ENCODE measurements at places on chromosomes 11 and 22.

DNA sequence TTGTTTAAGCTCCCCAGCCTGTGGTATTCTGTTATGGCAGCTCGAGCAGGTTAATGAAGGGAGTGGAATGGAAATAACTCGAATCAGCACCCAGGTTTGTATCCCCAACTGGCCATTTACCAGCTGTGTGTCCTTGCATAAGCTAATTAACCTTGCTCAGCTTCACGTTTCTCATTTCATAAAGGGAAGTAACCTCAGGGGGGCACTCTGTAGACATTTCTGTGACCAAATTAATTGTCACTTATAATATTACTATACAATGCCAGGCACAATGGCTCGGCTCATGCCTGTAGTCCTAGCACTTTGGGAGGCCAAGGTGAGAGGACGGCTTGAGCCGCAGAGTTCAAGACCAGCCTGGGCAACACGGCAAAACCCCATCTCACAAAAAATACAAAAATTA, 13.8 kb downstream of the ADA2 start:
- no peak for DNase-seq

DNA sequence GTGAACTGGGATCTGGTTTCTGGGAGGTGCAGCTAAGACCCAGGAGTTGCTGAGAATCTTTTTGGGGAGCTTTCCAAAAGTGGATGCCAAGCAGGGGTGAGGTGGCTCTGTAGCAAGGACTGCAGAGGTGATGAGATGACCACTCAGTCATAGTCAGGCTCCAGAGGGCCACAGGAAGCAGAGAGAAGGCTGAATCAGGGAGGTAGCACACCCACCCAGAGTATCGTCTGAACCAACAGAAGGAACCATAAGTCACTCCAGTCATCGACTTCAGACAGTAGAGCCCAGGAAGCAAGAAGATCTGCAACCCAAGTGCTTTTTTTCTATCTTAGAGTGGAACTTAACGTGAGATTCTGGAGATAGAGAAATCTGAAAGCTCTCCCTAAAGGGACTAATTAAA, 335.7 kb upstream of the MPPED2 start:
- no peak for DNase-seq

DNA sequence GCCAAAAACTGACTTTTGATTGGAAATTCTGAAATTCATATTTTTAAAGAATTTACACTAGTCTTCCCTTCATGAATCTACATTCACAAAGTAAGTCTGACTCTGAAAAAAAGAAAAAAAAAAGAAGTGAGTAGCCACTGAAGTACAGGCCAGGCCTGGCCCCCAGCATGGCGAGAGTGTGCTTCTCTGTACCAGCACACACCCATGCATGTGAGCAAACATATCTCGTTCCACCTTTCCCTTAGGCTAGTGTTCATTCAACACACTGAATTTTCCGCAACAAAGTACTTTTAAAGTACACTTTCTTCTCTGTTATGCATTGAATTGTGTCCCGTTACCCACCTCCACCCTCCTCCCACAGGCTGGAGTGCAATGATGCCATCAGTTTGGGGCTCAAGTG, 4.5 kb downstream of the C11orf16 start:
- DNase-seq = no peak

GRCh38 chr11:59555601-59556114, 44.3 kb downstream of the OR4D9 start:
- no peak for DNase-seq

DNA sequence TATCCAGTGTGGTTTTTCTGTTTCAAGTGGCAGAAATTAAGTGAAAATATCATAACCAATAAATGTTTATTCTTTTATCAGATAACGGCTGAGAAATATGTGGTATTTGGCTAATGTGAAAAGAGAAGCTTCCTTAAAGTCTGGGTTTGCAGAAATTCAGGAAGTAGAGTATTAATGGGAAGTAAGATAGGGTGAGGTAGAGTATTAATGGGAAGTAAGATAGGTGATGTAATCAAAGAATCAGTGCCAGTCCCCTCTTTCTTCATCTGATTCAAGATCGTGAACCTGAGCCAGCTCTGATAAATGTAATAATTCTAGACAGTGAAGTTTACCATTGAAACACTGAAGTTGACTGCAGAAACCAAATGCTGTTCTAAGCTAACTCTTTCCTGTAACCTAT, 30.9 kb downstream of the TRPC6 start:
- no peak for DNase-seq

GRCh38 chr11:131430473-131431208, 60.2 kb downstream of the NTM start:
- no peak for DNase-seq

DNA sequence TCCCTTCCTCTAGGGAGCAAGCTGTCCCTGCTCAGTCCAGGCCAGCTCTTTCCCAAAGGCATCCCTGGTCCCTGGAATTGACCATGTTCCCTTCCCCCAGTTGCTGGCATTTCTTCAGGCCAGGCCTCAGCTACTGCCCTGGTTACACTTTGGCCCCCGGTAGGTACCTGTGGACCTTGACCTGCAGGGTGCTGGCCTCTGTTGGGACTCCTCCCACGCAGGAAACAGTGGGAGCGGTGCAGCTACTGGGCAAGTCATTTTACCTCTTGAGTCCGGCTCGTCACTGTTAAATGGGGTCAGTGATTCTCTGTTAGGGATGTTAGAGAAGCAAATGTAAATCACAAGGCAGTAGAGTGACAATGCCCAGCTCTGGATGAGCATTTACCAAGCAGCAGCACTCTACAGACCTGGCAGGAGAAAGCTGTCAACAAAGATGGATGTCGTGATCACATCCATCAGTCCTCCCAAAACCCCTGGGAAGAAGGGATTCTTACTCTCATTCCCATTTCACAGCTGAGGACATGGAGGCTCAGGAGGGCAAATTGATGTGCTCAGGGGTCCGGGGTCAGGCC, 16.9 kb downstream of the MYO7A start:
- no peak for DNase-seq

DNA sequence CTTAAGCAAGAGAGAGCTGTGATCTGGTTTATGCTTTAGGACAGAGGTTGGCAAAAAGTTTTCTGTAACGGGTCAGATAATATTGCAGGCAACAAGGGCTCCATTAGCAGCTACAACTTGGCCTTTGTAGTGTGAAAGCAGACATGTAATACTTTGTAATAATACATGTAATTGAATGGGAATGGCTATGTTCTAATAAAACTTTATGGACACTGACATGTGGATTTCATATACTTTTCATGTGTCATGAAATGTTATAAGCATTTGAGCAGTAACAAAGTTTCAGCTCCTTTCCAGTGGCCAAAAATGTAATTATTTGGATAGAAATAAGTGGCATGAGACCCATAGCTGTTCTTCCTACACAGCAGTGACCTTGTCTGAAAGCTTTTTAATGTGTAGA, 3.1 kb downstream of the DYNC2H1 start:
- DNase-seq = no peak

GRCh38 chr11:10076458-10077141, 217.4 kb downstream of the SBF2 start:
- peak; percentile 13 for DNase-seq

DNA sequence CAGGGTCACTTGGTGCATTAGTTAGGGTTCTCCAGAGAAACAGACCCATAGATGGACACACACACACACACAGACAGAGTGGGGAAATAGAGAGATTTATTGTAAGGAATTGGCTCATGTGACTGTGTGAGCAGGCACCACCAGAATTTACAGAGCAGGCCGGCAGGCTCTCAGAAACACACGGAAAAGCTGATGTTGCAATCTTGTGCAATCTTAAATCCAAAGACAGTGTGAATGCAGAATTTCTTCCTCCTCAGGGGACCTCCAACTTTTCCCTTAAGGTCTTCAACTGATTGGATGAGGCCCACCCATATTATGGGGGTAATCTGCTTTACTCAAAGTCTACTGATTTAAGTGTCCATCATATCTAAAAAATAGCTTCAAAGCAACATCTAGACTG, 49.8 kb downstream of the APIP start:
- DNase-seq = no peak

GRCh38 chr22:43158778-43159483, 7.6 kb downstream of the TSPO start:
- no peak for DNase-seq

DNA sequence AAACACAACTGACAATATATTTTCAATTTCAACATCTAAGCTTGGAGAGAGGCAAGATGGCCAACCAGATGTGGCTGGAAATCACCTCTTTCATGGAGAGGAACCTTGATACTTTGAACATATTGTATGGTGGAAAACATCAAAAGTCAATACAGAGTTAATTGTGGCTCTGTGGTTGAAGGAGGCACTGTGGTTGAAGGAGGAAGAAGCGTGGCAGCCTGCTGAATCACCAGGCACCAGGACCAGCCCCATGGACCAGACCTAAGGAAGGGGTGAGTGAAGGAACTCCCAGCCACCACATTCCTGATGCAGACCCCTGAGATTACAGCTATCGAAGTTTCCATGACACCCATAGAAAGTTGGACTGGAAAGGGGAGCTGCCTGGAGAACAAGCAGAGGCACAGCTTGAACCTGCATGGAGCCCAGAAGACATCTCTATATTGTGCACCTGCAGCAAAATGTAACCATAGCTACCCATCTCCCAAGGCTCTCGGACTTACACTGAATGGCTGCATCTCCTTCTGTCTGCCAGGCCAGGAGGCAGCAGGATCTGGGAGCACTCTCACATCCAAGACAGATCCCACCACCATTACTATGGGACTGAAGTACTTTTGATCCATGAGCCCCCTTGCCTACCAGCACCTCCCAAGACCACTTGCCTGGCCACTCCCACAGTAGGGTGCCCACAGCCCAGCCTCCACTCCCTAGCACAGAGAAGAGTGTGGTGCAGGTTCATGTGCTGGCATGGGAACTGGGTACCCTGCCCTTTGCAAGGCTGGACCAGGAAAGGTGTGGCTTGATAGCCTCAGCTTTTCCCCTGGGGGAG, 79.8 kb upstream of the SC5D start:
- DNase-seq = no peak

GRCh38 chr11:10587995-10588394, 19.5 kb upstream of the LYVE1 start:
- DNase-seq = no peak

DNA sequence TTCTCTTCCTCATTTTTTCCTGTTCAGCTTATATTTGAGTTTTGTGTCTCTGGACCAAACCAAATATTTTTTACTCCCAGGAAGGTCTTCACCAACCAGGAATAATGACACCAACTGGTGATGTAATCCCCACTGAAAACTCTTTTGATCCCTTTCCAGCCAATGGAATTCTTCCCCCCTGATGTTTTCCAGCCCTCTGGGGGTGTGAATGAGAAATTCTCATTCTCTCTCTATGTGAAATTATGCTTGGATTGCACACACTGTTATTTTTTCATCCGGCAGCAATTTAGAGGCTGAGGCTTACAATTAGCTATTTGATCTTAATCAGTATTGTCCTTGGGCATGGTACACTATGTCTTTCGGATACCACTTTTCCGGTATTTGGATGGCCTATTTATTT, 39.5 kb upstream of the SLC1A2 start:
- DNase-seq = no peak

Measured in stimulated activated CD4-positive, alpha-beta T cell treated with anti-CD3 and anti-CD28 coated beads, Interleukin-1b, Interleukin-23, amount 100 ng/mL, for 48 hours (primary cell).